ENCODE measurements at places on chromosomes 2 and 18. TPM values are rescaled to one million over a fixed set of nuclear protein-coding genes. Genes with fewer than 3 reads are reported as not detected.

The SLC40A1 gene
- total RNA-seq, result 25.7 TPM

The ELOA2 gene
- total RNA-seq, result not detected

The GPN1 gene
- 35.8 TPM for total RNA-seq

The WDSUB1 gene
- total RNA-seq, result 10.1 TPM

The HRH4 gene
- 0.11 TPM for total RNA-seq

The QPCT gene
- 17.5 TPM for total RNA-seq

The GATA6 gene
- total RNA-seq, result 1.4 TPM

The RFX8 gene
- total RNA-seq, result 9.0 TPM

The MC4R gene
- total RNA-seq, result not detected

The HNRNPLL gene
- 63.6 TPM for total RNA-seq

The SGO2 gene
- total RNA-seq, result 11.8 TPM

The REL gene
- total RNA-seq, result 10.7 TPM

The THADA gene
- total RNA-seq, result 49.1 TPM

The MAB21L4 gene
- total RNA-seq, result not detected

The ANKRD30BL gene
- not detected for total RNA-seq

The TMEM169 gene
- total RNA-seq, result 0.22 TPM

The INPP4A gene
- total RNA-seq, result 24.0 TPM

The XDH gene
- 0.43 TPM for total RNA-seq

The COL4A3 gene
- not detected for total RNA-seq

The TWIST2 gene
- 9.2 TPM for total RNA-seq

The ZSWIM2 gene
- total RNA-seq, result under 0.01 TPM

The RAB6C gene
- total RNA-seq, result not detected

The KCTD1 gene
- 7.7 TPM for total RNA-seq

The POMC gene
- total RNA-seq, result 1.0 TPM

The SLC5A6 gene
- 15.4 TPM for total RNA-seq
